HS-5 (cell line): ENCODE measurements at places on chromosomes 16 and 17.

- DNase-seq, result no peak
These were observed 65.2 kb upstream of the SIAH1 start for GRCh38 chr16:48450367-48450766.

DNA sequence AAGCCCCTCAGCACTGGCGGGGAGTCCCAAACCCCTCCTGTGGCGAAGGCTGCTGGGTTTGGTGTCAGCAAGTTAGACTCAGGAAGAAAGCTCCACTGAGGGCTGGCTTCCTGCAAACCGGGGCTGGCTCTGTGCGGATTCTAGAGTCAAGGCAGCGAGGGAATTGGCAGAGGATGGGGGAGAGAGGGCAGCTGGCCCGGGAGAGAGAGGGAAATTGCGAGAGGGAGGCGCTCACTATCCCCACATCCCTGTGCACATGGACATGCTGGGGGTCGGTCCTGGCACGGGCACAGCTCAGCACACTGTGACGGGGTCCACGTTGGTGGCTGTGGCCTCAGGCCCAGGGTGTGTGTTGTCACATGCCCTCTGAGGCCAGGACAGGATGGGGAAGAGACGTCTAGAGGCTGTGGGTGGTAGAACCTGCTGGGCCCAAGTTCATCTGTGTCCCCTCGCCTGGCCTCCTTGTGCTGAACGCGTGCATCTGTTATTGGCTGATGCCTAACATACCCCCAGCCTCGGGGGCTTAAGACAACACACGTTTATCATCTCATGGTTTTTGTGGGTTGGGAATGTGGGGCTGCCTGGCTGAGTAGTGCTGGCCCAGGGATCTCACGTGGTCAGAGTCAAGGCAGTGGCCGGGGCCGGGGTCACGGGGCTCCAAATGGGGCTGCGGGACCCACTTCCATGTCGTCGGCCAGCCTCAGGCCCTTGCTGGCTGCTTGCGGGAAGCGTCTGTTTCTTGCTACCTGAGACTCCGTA is 16.7 kb upstream of the JPH3 start:
- DNase-seq, result no peak

- DNase-seq, result no peak
These were observed 963 bp upstream of the METTL22 start for GRCh38 chr16:8620535-8620934.

DNA sequence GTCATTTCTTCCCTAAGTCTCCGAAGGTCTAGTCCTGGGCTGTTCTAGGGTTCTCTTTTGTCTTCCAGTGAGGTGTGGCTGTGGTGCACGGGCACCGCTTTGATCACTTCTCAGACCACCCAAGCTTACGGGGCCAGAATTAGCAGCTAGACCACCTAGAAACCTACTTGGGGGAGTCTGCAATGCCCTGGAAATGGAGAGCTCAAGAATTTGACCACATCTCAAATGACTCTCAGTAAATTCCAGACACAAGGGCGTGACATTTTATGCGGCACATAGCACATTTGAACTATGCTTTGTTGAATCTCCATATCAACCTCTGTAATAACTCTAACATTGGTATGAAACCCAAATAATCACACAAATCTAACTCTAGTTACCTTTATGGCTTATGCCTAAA is 24.9 kb downstream of the TRIM16 start:
- DNase-seq, result no peak

- DNase-seq, result no peak
These were observed 616 bp downstream of the ACTG1 start for GRCh38 chr17:81511804-81512561.

DNA sequence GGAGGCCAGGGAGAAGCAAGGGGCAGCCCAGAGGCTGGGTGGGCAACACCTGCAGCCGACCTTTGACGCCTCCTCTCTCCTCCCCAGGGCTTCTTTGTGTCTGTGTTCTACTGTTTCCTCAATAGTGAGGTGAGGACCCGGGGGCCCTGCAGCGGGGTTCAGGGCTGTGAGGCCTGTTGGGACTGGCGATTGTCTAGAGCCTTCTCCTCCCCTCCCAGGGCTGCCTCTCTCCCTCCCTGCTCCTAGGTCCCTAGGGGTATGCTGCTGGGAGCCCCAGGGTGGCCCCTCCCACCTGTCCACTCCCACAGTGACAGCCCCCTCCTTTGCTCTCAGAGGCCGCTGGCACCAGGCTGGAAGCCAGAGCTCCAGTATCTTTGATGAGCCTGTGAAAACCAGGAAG is 10.8 kb upstream of the SPPL2C start:
- DNase-seq, result no peak

GRCh38 chr17:50152736-50153135 is 2.3 kb upstream of the PPP1R9B start:
- DNase-seq, result no peak

- no peak for DNase-seq
These were observed 179.3 kb downstream of the UTP18 start for GRCh38 chr17:51439395-51440229.

DNA sequence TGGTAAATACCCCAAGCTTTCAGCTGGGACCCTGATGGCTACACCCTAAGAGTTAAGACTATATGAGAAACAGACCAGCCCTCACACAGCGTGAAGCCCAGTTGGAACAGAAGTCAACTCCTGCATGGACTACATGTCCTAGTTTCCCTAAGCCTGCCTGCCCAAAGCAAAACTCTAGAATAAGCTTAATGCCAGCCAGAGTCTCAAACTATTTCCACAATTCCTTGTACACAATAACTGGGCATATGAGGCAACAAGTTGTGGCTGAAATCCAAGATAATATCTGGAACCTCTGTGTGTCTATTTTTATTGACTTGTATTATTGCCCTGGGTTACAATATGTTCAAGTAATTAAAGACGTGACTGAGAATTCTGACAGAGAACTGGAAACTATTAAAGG is 19.4 kb downstream of the MYH10 start:
- no peak for DNase-seq

DNA sequence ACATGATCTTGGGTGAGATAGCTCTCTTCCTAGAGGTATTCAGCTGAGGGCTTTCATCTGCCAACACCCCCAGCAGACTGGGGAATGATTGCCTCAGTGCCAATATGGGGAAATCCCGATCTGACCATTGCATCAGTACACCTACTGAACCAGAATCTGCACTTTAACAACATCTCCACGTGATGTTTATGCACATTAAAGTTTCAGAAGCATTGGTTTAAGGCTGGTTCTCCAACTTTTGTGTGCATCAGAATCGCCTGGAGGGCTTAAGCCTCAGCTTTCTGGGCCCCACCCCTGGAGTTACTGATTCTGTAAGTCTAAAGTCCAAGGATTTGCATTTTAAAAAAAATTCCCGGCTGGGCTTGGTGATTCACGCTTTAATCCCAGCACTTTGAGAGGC is 123.6 kb upstream of the MED13 start:
- DNase-seq, result no peak

- no peak for DNase-seq
These were observed 1687.5 kb downstream of the TP53TG3F start for GRCh38 chr16:35146723-35147458.

GRCh38 chr16:52958951-52959350 is 93.7 kb downstream of the CHD9NB start:
- no peak for DNase-seq

DNA sequence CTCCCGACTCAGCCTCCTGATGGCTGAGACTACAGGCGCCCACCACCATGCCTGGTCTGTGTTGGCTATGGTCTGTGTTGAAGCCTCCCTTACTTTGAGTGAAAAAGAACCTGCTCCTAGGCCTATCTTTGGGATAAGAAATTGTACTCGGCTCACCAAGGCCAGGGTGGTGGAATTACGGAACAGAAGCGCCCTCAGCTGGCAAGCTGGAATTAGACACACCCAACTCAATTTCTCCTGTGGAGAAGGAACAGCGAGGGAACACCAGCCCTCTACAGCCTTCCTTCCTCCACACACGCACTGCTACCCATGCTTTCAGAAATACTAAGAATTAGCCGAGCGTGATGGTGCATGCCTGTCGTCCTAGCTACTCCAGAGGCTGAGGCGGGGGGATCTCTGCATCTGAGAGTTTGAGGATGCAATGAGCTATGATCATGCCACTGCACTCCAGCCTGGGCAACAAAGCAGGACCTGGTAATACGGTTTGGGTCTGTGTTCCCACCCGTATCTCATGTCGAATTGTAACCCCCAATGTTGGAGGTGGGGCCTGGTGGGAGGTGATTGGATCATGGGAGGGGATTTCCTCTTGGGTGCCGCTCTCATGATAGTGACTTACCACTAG is 40.1 kb upstream of the RBBP6 start:
- no peak for DNase-seq

DNA sequence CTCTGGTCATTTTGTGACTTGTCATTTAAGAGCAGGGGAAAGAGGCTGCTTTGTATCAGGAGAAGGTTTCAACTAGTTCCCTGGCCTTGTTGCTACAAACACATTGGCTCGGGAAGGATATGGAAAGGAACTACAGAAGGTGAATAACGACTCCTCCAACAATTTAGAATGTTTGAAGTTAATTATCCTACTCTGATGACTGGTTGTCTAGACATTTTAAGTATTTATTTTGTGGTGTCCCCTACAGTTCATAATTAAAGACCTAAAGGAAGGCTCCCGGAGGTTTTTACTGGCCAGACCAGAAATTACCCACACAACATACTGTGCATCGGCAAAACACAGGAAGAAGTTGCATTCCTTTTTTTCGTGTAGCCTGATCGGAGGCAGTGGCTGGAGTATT is 515.8 kb upstream of the SALL1 start:
- no peak for DNase-seq
